ENCODE measurements at places on chromosomes 12 and 14. TPM values are rescaled to one million over a fixed set of nuclear protein-coding genes. Genes with fewer than 3 reads are reported as not detected.

- DNase-seq = no peak
- H3K27ac ChIP-seq = no peak overlapping the region
- no peaks in the 10 kb centered on the region for H3K36me3 ChIP-seq
- H3K4me3 ChIP-seq = peak overlapping the region; percentile 82
- no peaks in the 10 kb centered on the region for H3K27me3 ChIP-seq
Observed at GRCh38 chr12:82688035-82688501, 1.4 kb downstream of the TMTC2 start.

DNA sequence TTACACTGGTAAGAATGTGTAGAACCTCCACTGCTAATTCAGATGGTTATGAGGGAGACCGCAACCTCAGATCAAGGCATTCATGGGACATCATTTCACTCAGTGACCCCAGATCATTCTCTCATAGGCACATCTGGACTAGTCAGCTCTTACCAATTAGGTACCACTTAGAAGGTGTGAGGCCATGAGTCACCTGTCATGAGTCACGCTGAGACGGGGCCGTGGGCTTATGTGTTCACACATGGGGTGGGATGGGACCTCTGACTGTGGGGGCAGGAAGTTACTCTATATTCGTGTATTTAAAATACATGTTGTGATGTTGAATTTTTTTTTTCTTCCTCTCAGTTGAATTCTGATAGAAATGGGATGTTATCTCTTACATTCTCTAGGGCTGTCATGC is 55.9 kb downstream of the CCDC92 start:
- peaks cover 3% of the 10 kb centered on the region for H3K4me1 ChIP-seq
- no peaks in the 10 kb centered on the region for H3K36me3 ChIP-seq
- peaks cover 8% of the 10 kb centered on the region for H3K27me3 ChIP-seq
- peak; percentile 27 for DNase-seq
- no peak overlapping the region for H3K4me3 ChIP-seq
- H3K27ac ChIP-seq = no peak overlapping the region

Gene GLTP
- total RNA-seq = 58.4 TPM

- no peaks in the 10 kb centered on the region for H3K27me3 ChIP-seq
- H3K36me3 ChIP-seq = no peaks in the 10 kb centered on the region
- H3K4me1 ChIP-seq = no peaks in the 10 kb centered on the region
- H3K4me3 ChIP-seq = no peak overlapping the region
- H3K27ac ChIP-seq = no peak overlapping the region
Observed at GRCh38 chr12:102763471-102763870, 153.6 kb downstream of the PAH start.

DNA sequence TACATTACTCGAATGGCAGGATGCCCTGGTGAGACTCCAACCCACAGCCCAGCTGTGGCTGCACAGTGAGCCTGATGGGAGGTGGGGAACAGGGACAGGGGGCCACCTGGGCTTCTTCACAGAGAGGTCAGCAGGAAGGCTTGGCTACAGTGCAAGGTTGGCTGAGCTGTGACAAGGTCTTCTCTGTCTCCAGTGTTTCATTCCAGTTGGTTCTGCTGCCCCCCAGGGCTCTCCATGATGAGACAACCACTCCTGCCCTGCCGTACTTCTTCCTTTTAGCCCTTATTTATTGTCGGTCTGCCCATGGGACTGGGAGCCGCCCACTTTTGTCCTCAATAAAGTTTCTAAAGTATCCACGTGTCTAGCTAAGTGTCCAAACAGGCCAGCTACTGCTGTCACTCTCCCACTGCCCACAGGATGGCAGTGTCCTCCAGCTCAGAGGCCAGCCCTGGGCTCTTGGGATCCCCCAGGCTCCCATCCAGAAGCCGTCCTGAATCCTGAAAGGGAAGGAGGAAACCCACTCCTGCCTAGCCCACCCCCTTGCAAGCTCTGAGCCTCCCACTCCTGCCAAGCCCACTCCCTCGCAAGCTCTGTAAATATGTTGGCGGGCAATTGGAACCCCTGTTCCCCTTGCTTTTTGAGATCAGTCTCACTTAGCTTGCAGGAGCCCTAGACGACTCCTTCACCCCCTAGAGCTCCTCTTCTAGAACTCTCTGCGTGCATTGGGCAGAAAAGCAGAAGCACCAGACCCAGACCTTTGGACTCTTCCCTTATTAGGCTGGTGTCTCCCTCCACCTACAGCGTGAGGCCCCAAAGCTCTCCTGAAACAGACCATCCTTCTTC is 5.4 kb downstream of the C1QL4 start:
- DNase-seq = peak; percentile 76
- H3K4me1 ChIP-seq = no peaks in the 10 kb centered on the region
- H3K27me3 ChIP-seq = peaks cover 24% of the 10 kb centered on the region
- no peak overlapping the region for H3K27ac ChIP-seq
- H3K4me3 ChIP-seq = no peak overlapping the region

DNA sequence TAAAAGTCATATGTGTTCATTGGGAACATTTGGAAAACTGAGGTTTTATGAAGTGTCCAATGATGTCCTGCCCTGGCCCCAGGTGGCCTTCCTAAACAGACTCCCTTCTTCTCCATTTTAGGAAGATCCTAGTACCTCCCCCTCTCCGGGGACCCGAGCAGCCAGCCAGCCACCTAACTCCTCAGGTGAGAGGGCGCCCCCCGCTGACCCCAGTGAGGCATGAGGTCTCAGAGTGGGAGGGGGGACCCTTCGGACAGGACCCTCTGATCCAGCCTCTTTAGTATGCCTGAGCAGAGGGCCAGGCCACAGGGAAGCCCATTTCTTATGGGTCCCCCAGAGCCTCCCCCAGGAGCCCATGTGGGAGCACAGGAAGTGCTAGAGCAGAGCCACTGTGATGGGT is 23.7 kb downstream of the DEGS2 start:
- peaks cover 27% of the 10 kb centered on the region for H3K36me3 ChIP-seq
- no peak for DNase-seq
- H3K4me1 ChIP-seq = no peaks in the 10 kb centered on the region
- no peak overlapping the region for H3K27ac ChIP-seq
- no peak overlapping the region for H3K4me3 ChIP-seq

Gene INSM2
- not detected for total RNA-seq
